ENCODE measurements at places on chromosomes 6 and 20.

DNA sequence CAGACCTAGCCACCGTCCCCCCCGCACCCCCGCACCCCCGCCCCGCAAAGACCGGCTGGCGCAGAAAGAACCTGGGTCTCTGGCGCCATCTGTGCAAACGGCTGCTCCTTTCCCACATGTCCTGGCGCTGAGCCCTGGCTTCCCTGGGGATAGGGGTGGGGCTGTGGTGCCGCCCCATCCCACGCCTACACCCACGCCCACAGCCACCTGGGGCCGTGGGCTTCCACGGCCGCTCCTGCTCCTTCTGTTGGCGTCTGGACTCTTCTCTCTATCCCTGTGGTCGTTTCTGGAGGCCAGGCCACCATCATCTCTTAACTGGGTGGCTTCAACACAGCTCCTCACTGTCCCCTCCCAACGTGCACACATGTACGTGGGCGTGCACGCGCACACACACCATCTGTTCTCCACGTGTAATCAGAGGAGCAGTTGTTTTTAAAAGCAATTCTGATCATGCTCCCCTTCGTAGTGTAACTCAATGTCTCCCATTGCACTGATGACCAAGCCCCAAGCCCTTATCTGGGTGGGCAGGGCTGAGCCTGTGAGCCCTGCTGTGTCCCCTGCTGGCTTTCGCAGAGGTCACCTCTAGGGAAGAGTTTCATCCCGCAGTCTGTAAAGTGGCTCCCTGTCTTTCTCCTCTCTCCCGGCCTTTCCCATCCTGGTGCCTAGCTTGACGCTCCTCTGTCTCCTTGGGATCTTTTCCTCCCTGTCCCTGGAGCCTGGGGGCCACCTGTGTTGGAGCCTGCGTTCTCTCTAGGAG lies 31.9 kb upstream of the FAM83D start:
- no peak for DNase-seq

DNA sequence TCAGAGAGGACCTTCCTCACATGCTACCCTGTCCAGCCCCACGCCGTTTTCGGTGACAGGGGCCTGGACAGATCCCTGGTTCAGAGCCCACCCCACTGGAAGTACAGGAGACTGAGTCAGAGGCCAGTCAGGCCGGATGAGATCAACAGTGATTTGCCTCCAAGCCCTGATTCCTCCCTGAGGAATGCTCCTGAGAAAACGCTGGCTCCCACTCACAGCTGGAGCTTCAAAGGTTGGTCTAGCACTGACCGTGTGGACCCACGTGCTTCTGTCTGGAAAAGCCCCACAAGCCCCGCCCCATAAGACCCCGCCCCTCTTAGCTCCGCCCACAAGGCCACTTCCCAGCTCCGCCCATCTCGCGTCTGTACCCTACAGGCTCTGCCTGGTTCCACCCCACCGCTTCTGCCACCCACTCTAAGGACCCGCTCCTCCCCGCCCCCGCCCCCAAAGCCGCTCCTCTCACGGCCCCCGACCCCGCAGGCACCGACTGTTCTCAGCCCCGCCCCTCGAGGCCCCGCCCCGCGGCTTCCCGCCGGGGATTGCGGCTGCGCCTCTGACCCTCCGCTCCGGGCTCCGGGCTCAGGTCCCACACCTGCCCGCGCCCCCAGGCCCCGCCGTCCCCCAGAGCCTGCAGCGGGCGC lies 64.9 kb upstream of the BHLHE23 start:
- no peak for DNase-seq

GRCh38 chr6:12800120-12800519 lies 83.6 kb downstream of the PHACTR1 start:
- no peak for DNase-seq

- no peak for DNase-seq
Observed at GRCh38 chr6:213284-213683, 79.0 kb upstream of the DUSP22 start.

GRCh38 chr6:170365593-170365992 lies 59.0 kb downstream of the FAM120B start:
- DNase-seq: no peak

DNA sequence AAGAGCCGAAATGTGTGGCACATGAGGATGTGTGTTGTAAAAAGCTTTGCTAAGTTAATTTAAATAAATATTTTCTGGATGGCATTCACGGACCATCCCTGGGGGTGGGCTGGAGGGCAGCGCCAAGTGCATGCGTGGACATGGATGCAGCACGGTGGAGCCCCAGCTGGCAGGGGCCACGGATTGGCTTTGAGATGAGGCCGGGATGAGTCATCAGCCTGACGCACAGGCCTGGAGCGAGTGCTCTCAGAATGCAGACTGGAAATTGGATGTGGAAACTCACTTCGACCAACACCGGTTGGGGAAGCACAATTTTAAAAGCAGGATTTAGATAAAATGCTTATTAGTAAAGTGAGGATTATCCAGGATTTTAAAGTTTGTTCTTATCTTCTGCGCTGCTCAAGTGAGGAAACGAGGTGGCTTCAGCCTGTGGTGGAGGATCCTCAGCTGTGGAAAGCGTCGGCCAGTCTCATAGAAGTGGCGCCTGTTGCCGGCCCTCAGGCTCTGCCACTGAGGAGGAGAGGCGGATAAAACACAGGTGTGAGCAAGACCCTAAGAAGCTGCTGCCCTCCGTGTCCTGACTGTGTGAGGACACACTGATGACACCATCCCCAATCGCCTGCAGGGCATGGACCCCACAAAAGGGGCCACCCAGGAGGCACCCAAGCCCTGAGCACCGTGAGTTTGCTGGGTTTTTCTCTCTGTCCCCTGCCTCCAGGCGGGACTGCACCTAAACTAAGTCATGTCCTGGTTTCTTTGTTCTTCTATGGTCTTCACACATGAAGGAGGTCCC lies 279.7 kb downstream of the CDH4 start:
- DNase-seq: no peak

DNA sequence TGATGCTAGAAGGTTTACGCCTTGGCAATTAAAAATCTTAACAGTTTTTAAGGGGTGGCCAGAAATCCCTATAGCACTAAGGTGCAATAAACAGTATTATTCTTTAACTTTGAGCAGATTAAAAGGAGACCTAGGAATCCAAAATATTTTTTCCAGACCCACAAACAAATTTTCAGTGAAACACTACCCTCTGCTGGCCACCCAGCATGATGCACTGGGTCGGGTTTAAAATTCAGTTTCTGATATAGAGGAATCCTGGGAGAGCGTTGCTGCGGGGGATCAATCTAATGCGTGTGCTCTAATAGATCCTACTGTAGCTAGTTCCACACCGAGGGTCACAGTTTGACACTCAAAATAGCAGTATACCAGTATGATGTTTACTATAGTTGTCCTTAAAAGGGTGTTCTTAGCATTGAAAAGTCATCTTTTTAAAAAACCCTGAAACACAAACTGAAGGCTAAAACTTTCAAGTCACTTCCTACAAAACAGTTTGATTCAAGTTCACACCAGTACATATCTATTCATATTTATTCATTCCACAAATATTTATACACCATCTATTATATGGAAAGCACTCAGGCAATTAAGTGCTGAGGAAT lies 10.2 kb downstream of the UBE3D start:
- DNase-seq: peak; percentile 65

GRCh38 chr6:137799950-137800568 lies 67.0 kb upstream of the TNFAIP3 start:
- DNase-seq: no peak

DNA sequence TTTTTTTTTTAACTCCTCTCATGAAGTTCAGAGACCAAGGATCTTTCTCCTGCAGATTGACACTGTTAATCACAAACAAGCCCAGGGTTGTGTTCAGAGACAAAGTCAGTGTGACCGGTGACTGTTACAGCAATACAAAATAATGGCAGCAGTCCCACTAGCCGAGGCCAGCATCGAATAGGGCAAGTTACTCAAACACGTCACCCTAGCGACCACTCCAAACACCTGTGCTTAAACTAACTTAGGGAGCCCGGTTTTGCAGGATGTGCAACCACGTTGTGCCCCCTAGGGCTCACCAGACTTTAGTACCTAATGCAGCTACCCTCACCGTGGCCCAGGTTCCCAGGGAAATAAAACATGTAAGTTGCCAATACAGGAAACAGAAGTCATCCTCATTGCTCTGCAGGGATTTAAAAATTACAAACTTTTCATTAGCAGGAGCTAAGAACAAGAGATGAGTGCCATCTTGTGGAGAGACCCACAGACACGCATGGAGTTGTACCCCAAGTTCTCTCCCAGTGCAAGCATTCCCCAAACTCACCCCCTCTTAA lies 38.1 kb downstream of the FAM50B start:
- no peak for DNase-seq

GRCh38 chr6:7899101-7899888 lies 11.3 kb downstream of the TXNDC5 start:
- no peak for DNase-seq

DNA sequence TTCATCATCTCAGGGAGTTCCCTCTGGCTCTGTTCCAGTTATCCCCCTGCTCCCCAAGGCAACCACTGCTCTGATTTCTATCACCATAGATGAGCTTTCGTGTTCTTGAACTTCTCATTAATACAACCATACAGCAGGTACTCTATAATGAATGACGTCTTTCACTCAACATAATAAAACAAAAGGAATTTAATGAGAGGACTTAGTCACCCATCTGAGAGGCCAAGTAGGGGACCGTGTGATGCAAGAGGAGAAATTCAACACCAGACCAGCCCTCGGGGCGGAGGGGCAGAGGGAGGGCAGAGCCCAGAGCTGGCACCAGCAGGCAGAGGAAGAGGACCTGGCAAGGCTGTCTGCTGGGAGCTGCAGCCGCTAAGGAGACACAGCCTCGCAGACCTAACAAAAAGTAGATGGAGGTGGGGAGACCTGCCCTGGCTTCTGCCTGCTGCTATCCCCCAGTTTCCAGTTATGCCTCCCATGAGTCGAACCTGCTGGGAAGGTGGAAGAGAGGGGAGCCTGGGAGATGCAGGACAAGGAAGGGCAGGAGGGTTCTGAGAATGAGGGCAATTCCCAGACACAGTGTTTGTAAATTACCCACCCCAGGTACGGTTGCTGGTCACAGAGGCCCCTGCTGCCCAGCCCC lies 13.8 kb downstream of the CCN5 start:
- no peak for DNase-seq

GRCh38 chr6:158322400-158322723 lies 10.1 kb downstream of the TULP4 start:
- no peak for DNase-seq

- no peak for DNase-seq
Observed at GRCh38 chr6:147063469-147064031, 140.7 kb upstream of the STXBP5 start.

GRCh38 chr6:136647363-136647852 lies 97.2 kb upstream of the MAP7 start:
- no peak for DNase-seq

DNA sequence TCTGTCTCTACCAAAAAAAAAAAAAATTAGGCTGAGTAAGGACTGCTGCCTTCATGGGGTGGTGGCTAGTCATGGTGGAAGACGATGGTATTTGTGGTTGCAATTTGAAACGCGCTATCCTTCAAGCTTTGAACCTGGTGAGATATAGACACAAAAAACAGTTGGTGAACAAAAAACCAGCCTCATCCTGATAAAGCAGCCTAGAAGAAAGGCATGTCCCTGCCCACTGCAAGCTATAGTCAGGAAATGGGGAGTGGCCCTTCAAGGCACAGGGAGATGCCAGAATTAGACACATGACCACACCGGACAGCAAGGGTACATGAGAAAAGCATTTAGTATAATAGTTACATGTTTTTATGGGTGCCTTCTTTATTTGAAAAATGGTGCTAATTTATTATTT lies 193.6 kb downstream of the NFATC2 start:
- DNase-seq: no peak

- no peak for DNase-seq
Observed at GRCh38 chr20:62364911-62365736, 2.0 kb downstream of the LAMA5 start.

GRCh38 chr6:119643876-119644275 lies 294.3 kb upstream of the MAN1A1 start:
- no peak for DNase-seq

GRCh38 chr20:48613926-48614325 lies 213.9 kb downstream of the PREX1 start:
- no peak for DNase-seq

- no peak for DNase-seq
Observed at GRCh38 chr6:82410151-82410648, 46.6 kb downstream of the TPBG start.

DNA sequence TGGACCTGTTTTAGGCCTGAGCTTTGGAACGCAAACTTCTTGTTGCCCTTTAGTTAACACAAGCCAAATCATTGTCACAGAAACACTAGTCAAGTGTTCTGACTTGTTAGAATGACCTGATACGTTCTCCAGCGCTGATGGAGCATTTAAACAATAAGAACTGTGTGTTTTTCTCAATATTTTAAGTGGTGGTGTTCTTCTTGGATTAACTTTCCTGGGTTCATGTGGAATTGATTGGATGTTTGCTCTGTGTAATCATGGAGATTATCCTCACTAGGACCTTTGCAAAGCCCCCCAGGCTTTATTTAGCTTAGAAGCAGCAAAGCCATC lies 1.6 kb downstream of the LRRC1 start:
- no peak for DNase-seq

DNA sequence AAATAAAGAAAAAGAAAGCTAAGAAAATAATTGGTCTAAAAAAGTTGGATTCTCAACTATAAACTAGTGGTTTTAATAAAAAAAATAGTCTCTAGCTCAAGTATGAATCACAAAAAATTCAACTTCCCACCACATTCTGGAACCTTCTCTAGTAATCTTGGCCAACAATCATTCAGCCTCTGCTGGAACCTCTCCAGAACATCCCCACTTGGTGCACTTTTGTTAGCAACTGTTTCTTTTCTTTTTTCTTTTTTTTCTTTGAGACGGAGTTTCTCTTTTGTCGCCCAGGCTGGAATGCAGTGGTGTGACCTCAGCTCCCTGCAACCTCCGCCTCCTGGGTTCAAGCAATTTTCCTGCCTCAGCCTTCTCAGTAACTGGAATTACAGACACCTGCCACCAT lies 35.7 kb downstream of the TXLNB start:
- no peak for DNase-seq

- DNase-seq: no peak
Observed at GRCh38 chr20:58313396-58313795, 3.9 kb downstream of the RAB22A start.

DNA sequence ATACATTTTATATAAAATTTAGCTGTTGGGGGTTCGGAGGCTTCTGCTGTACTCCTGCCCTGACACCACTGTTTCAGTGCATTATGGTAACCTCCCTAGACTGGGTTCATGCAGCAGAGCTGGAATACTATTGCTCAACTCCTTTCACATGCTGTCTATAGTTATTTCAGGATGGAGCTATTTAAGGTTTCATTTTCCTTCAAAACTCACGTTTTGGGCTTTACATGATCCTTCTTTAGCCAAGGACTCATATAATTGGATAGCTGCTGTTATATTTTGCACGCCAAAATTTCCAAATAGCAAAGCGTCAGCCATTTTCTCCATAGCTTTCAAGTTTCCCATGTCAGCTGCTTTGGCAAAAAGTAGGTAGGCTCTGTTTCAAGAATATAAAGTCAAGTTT lies 76.8 kb downstream of the SEL1L2 start:
- DNase-seq: no peak

Data from endothelial cell (in vitro differentiated cells).